ENCODE measurements at places on chromosomes 7 and 10.
A peak's percentile ranks its signal among the peaks of the same experiment; 100 is the strongest.

DNA sequence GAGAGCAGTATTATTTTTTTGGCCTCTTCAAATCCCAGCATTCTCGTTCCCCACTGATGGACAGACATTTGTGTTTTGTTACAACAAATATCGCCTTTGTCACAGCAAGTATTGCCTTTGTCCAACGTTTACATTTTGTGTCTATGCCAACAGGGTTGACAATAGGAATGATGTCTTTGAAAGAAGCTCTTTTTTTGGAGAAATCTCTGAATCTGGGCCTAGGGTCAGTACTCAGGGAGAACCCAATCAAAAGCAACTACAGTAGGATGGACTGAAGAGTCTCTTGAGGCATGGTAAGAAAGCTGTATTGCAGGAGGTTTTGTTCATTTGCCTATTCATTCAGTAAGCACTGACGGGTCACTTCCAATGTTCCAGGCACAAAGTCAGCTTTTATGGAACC lies 57.7 kb upstream of the KLF14 start:
- DNase-seq, result no peak

GRCh38 chr10:114957122-114957521 lies 19.1 kb downstream of the TRUB1 start:
- no peak for DNase-seq

DNA sequence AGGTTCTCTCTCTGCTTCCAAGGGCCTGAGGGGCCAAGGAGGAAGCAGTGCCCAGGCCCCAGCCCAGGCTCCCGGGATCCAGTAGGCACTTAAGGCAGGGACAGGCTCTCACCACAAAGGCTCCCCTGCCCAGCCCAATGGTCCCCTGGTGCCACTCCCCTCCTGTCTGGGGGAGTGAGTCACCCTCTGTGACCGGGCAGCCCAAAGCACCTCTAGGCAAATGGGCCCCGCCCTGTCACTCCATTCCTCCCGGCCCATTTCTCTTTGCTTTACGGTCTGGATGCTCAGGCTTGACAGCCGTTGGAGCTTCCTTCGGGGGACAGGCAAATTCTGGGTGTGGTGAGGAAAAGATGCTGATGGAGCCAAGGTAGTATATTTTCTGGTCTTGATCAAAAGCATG lies at the start of gene CALHM3:
TSS of gene CALHM3 (minus strand) at position 106 of the 400 bp plus-strand sequence. CDS start 208 bp downstream, outside the sequence.
- DNase-seq, result no peak

DNA sequence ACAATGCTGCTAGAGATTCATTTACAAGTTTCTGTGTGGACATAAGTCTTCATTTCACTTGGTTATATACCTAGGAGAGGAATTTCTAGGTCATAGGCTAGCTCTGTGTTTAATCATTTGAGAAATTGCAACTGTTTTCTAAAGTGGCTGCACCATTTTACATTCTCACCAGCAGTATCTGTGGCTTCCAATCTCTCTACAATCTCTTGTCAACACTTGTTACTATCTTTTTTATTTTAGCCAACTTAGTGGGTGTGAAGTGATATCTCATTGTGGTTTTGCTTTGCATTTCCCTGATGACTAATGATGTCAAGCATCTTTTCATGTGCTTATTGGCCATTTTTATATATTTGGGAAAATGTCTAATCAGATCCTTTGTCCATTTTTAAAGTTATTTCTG lies 53.0 kb upstream of the DRGX start:
- DNase-seq, result no peak

DNA sequence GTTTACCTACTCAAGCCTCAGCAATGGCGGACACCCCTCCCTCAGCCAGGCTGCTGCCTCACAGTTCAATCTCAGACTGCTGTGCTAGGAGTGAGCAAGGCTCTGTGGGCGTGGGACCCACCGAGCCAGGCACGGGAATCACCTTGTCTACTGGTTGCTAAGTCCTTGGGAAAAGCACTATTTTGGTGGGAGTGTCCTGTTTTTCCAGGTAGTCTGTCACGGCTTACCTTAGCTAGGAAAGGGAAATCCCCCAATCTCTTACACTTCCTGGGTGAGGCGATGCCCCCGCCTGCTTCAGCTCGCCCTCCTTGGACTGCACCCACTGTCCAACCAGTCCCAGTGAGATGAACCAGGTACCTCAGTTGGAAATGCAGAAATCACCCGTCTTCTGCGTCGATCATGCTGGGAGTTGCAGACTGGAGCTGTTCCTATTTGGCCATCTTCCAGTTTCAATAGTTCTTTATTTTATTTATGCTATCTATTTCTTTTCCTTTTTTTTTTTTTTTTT lies at the start of gene HYAL4:
TSS of gene HYAL4 (plus strand) at position 458 of the 508 bp plus-strand sequence. CDS start 23,105 bp downstream, outside the sequence.
- no peak for DNase-seq

DNA sequence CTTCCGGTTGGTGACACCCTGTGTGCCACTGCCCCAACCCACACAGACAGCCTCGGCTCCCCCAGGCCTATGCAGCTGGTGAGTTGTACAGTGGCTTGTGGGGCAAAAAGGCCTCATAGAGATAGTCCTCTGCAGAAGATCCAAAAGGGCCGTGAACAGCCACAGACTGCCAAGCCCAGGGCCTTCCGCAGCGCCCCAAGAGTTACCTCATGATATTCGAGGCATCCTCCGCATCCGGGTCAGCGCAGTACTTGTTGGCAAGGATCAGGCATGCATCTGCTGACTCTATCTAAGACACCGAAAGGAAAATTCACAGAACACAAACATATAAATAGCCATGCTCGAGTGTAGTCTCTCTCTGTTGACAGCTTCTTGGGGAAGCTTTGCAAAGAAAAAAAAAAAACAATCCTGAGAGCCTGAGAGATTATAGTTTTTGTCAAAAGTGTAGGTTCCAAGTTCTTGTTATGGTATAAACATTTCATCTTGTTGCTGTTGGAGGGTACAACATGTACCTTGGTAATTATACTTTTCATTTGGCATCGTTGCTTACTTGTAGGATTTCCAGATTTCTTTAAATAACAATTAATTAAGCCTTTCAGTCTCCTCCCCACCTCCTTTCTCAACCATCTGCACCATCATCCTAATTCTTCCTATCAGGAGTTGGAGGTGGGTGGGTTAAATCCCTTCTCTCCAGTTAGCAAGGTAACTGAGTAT lies 553.0 kb downstream of the KCNMA1 start:
- DNase-seq, result no peak

GRCh38 chr10:29723726-29724125 lies 89.0 kb upstream of the SVIL start:
- no peak for DNase-seq

DNA sequence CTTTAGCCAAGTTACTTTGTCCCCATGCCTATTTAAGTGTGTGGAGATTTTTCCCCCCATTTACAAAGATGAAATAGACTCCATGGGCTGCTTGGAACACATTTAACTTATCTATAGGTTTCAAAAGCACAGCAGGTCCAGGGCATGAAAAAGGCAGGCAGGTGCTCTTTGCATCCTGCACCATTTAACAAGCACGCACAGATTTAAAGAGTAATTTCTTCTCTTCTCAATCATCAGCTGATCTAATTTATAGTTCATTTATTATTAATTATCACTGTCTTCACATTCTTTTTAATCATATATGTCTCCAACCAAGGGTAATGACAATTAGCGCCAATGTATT lies 156.8 kb downstream of the CACNA2D1 start:
- DNase-seq, result no peak

- DNase-seq, result peak; percentile 1
Measured at GRCh38 chr10:35533565-35533964, 71.6 kb upstream of the GJD4 start.

DNA sequence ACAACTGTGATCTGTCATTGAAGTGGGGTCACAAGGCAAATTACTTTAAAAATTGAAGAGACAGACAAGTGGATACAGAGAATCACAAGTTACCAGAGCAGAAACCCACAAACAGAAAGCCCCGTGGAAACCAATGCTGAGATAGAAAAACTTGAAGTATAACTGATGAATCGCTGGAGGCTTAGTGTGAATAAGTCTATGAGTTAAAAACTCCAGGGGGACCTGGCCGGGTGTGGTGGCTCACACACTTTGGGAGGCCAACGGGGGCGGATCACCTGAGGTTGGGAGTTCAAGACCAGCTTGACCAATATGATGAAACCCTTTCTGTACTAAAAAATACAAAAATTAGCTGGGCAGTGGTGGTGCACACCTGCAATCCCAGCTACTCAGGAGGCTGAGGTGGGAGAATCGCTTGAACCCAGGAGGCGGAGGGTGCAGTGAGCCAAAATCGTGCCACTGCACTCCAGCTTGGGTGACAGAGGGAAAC lies 69.7 kb upstream of the ZNRF2 start:
- DNase-seq, result no peak

DNA sequence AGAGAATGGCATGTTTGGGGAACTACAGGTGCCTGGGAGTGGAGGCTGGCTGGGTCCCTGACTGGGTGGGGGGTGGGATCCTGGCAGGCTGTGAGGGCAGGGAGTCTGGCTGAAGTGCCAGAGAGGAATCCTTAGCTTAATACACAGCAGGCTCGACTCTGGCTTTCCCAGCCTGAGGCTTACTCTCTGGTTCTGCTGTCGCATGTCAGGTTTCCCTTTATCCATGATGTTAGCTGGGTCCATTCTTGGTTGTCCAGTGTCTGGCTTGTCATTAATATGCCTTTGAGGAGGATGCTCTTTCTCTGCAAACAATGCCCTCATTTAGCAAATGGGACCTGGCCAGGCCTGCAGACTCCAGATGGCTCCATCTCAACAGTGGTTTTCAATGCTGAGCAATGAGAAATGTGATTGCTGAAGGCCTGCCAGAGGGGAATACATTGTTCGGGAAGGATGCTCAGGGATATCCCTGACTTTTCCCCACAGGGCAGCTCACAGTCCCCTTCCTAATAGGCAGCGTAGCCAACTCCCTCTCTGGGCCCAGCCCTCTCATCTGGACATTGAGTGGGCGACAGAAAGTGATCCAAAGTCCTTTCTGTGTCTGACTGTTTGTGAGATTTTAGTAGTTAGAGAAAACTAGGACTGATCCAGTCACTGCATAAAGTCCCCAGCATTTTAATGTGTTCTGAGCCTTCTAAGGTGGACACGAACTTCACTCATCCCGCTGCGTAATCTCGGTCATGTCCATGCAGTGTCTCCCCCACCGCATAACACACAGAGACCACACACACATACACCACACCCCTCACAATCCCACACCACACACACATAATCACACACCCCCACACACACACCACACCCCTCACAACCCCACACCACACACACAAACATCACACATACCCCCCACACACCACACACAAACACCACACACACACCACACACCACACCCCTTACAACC lies 124.9 kb downstream of the ANLN start:
- no peak for DNase-seq

- no peak for DNase-seq
Measured at GRCh38 chr7:52325237-52325636, 710.2 kb upstream of the POM121L12 start.

- DNase-seq, result no peak
Measured at GRCh38 chr7:47227762-47228177, 354.1 kb downstream of the TNS3 start.

DNA sequence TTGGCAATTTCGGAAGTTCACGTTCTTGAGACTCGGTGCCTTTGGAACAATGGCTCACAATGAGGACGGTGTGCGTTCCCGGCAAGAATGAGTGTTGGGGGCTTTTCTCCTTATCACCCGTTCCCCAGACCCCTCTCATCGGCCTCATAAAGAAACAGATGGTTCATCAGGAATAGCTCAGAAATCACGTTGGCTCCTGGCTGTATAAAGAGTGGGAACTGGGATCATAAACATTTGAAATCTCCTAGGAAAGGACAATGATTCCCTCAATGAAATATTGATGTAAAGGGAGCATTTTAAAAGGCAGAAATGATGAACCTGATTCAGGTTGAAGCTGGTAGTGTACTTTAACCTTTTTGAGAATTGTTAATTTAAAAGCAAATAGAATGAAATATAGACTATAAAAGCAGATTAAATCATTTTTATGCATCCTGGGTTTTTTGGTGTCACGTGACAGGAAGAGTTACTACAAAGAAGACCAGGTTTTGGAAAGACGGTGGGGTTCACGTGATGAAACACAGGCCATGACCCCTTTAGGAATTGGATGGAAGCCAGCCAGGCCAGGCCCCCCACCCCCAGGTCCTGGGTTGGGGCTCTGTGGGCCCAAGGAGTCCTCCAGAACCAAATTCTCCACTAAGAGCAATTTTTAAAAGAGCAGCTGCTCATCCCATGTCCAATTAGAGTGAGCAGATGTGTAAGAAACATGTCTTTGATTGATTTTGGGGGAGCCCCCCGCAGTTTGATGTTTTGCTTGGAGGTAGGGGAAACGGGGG lies 63.0 kb downstream of the CUX1 start:
- no peak for DNase-seq

GRCh38 chr10:634256-634655 lies 55.2 kb downstream of the DIP2C start:
- no peak for DNase-seq

DNA sequence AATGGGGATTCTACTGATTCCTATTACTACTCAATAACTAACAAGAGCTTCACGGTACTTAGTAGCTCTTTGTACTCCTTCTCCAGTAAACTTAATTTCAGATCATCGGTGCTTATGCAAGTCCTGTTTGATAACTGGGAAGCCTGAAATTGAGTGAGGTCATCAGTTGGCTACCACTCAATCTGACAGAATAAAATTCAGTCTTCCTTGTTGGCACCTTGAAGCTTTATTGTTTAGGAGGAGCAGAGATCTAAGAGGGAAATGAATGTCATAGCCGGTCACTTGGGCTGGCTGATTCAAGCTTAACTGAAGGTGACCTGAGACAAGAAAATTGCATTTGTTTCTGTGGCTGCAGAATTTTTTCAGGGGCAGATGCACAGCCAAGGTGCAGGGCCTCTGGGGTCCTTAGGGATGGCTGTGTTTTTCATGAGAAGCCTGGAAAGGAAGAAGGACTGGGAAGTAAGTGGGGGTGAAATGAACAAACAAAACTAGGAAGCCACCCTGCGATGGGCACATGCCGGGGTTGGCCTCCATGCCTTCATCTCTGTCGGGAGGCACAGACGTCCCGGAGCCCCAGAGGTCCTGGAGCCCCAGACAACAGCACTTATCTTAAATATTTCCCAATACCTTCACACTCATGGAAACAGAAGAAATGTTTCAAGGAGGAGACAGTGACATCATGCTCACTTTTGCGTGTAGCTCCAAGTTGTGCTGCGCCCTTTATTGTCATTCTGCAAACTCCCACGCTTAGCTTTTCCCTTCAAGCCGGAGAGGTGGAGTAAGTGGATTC lies 85.0 kb upstream of the KIF5B start:
- DNase-seq, result no peak

DNA sequence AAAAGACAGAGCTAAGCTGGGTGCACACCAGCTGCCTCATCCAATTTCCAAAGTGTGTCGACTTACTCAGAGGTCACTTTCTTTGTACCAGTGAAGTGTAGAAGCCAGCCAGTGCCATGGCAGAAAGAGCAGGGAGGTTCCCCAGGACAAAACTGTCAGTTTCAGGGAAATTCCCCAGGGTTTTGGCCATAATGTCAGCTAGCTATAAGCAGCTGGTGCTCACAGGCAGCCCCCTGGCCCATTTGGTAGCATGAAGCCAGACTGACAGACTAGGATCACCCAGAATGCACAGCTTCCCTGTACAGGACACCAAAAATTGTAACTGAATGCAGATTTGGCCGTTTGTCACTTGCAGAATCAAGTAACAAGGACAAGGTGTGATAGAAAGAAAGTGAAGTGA lies 28.6 kb downstream of the MRPL32 start:
- no peak for DNase-seq
